ENCODE measurements at places on chromosomes 1 and 21.

GRCh38 chr1:89624314-89624713, 8.6 kb upstream of the LRRC8C start:
- no peak for DNase-seq

DNA sequence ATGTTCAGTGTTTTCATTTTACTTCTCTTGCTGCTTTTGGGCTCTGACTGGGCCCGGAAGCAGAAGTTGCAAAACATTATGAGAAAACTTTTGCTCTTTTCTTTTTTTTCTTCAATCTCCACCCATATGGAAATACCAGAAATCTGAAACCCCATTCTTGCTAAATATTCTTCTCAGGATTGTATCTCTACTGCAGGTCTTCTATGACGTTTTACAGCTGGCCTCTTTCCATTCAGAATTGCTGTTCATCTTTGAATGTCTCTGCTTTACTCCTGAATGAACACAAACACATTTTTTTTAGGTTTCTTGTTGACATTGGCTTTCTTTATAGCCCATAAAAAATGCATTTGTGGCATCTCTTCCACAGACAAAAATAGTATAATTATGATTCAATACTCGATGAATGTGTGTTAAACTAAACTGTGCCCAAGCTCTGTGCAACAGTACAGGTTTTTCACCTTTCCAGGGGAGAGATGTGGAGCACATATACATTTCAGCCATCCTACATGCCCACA, 18.8 kb downstream of the PTPRC start:
- peak; percentile 59 for DNase-seq

DNA sequence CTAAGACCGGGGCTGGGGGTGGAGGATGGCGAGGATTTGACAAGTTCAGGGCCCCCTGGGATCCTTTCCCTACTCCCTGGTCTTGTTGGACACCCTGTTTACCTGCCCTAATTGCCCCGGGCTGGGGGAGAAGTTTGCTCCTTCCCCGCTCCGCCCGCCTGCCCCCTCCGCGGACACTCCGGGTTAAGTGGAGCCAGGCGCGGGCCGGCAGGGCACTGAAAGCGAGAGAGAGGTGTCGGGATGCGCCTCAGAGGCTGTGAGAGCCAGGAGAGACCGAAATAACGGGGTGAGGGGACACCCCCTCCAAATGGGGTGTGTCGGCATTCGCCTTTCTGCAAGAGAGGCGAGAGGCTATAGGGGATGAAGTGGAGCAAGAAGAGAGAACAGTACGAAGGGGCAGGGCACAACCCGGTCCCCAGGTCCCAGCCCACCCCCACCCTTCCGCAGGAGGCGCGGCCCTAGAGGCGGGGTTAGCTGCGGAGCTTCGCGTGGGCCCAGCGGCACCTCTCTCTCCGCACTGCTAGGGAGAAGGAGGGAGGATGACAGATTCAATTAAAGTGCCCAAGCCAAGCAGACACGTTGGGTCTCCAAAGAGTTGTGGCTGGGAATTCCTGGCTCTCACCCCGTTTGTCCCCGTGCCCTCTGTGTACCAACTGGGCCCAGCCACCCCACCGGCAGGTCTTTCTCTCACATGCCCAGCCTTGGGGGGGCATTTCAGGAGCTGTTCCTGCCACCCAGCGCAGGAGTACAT, 3.8 kb downstream of the EFNA3 start:
- no peak for DNase-seq

DNA sequence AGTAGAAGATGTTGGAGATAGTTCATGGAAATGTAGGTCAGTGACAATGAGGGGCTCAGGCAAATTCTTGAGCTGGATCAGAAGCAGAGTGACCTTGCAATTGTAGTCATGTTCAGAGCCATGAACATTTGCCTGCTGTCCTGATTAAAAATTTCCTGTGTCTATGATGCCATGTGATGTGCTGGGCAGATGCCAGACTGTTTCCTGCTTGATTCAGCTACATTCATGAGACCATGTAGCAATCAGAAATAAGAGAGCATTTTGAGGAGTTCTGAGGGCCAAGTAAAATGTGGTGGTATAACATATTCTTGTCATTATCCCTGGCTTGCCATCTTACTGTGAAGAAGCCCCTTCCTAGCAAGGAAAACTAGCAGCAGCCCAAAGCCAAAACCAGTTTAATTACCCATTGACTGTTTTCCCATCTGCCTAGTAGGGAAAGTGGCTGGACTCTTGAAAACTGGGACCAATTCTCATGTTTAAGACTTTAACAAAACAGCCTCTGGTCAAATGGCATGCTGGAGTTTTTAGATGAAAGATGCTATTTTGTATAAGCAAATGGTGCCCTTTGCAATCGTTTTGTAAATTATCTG, 118.3 kb downstream of the NOS1AP start:
- no peak for DNase-seq

DNA sequence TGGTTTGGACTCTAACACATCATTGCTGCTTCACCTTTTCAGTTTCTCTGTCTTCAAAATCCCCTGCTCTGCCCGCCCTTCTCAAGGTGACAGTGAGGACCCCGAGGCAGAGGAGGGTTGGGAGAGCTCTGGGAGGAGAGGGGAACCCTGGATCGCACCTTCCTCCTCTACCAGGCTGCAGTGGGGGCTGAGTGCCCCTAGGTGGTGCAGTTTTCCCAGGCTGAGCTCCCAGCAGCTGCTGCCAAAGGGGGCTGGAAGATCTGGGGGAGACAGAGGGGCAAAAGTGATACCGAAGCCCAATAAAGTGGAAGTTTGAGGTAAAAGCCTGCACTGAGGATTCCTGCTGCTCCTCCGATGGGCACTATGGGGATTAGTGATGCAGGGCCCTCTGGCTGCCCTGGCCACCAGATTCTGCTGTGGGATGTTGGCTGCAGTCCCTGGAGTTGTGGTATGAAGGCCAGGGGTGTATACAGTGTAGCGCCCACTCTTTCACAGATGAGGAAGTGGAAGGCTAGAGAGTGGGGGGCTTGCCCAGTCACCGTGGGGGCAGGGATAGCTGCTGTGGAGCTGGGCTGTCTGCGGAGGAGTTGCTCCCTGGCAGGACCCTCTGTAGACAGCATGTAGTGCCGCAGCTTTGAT, 40.7 kb upstream of the SCMH1 start:
- DNase-seq = peak; percentile 69

- DNase-seq = no peak
These were observed 43.3 kb downstream of the SLC37A1 start for GRCh38 chr21:42556960-42557359.

DNA sequence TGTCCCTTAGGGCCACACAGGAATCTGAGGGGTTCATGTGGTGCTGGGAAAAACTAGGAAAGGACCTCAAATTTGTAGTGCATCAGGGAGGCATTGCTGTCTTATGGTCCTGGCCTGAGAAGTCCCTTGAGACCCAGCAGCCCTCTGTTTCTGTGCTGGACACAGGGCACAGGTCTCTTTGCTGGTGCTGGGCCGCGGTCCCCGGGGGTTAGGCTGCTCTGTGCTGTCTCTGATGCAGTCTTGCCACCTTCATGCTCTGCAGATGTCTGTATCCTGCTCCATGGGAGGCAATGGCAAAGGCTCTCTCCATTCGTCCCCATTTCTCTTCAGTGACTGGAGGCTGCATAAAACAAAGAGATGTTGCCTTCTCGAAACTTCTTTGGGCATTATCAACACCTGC, 13.0 kb downstream of the EDARADD start:
- no peak for DNase-seq

- DNase-seq = no peak
These were observed 50.1 kb downstream of the ZNF281 start for GRCh38 chr1:200359610-200360163.

GRCh38 chr1:214404154-214404553, 123.2 kb downstream of the SMYD2 start:
- no peak for DNase-seq

DNA sequence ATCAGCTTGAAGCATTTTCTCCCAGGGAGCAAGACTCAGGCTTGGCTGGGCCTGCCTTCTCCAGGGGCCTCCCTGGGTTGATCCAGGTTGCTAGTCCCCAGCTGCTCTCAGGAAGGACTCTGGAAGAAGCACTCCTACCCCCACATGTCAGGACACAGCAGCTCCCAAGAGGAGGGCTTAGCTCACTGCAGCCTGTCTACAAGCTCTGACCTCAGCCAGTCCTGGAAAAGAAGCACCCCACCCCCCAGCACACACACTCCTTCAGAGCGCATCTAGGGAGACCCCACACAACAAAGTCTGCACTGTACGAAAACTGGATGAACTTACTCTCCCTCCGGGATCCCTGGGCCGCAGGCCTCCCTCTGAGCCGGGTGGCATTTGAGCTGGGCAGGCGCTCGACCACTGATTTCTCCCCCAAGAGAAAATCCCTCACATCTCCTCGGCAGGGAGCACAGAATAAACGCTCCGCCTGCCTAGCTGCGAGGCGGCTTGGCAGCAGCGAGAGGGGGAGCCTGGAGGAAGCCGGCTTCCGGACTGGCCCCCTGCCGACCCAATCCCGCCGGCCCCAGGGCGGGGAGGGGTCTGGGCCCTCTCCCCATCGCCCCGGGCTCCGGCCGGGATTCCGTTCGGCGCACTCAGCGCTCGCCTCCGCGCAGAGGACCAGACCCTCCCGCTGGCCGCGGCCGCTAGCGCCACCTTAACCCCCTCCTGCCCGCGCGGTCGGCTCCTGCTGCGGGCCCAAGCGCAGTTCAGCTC, at the start of gene KCNA2:
Gene KCNA2, minus strand, starts transcription at position 458 of the 756 bp plus-strand sequence. CDS start 1,576 bp downstream, outside the sequence.
- peak; percentile 55 for DNase-seq

DNA sequence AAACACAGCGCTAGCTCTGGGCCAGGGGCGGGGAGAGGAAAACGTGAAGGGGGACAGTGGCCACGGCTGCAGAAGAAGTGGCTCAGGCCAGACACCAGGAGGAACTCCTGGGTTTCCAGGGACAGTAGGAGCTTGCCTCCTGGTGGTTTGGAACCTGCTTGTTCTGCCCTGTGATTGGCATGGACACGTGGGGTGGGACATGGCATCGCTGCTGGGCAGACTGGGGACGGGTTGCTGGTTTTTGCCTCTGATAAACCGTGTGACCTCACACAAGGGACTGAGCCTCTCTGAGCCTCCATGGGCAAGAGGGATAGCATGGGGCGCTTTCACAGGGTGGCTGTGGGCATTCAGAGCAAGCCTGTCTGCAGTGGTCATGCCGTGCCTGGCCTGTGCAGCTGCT, 7.5 kb upstream of the PLCH2 start:
- no peak for DNase-seq

DNA sequence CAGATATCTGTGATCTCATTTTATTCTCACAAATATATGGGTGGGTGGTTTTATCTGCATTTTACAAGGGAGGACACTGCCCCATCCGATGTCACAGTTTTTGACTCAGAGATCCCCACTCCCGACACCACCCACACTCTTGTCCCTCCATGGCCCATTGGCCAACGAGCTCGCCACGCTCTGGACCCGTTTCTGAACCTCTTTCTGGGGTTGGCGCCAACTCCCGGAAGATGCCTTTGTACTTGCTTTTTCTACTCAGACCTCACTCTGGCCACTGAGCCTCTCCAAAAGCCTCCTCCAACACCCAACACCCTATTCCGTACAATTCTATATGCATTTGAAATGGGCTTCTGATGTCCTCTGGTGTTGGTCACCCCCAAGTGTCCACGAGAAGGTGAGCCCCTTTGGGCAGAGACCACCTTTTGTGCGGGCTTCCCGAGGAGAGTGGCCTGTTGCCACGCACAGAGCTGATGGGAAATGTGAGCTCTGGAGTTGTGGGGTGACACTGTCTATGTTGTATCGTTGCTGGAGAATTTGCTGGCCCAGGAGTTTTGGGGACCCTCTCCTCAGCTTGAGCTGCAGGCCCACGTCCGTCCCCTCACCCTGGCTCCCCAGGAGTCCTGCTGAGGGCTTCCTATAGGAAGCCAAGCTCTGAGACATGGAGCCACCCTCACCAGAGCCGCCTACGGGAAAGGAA, 366.9 kb upstream of the VAMP3 start:
- DNase-seq = no peak

GRCh38 chr1:155977690-155978324, 540 bp downstream of the ARHGEF2 start:
- DNase-seq = peak; percentile 68

- DNase-seq = no peak
These were observed 64.3 kb downstream of the ANKRD13C start for GRCh38 chr1:70290218-70290617.

- DNase-seq = no peak
These were observed 78.6 kb downstream of the MORN1 start for GRCh38 chr1:2312515-2313301.

- peak; percentile 8 for DNase-seq
These were observed 29.1 kb downstream of the EVI5 start for GRCh38 chr1:92755541-92756461.

DNA sequence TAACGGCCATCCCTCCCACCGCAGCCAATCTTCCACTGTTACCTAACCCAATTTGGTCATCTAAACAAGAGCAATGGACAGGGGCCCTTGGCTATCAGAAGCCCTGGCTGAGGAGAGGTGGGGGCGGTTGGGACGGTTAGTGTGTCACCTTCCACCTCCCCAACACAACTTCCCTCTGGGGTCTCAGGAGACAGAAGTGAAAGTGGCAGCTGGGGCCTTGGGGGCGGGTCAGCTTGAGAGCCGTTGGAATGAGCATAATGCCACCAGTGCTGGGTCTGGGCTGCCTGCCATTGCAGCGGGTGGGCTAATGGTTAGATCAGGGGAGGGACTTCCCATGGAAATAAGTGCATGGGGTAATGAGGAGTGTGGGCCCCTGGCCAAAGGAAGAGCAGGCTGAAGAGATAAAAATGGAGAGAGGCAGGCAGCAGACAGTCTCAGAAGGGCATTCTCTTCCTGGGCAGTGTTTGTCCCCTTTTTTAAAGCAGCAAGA, 7.9 kb downstream of the MEF2D start:
- no peak for DNase-seq

DNA sequence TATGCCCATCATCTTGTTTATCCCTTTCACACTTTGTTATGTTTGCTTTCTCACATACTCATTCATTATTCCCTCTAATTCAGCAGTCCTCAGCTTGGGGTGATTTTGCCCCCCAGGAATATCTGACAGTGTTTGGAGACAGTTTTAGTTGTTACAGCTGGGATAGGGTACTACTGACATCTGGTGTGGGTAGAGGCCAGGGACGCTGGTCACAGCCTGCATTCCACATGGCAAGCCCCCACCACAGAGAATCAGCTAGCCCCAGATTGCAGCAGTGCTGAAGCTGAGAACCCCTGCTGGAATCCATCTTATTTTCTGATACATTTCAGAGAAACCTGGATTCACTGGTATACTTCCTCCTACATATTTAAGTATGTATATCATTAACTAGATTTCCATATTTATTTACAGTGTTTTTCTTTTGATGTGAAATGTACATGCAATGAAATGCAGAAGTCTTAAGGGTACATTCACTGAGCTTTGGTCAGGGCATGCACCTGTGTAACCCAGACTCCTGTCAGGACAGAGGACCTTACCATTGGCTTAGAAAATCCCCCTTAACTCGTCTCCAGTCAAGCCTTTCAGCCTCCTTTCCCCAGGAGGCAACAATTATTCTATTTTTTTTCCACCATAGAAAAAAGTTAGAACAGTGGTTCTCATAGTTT, 68.3 kb downstream of the KIF26B start:
- DNase-seq = no peak

- no peak for DNase-seq
These were observed 153.9 kb downstream of the PEX14 start for GRCh38 chr1:10628685-10629084.

- peak; percentile 96 for DNase-seq
These were observed at the start of gene UBQLN4 for GRCh38 chr1:156053768-156054499. Gene UBQLN4 (minus strand): TSS chr1:156053798. CDS start chr1:156053701, 97 bp downstream.

DNA sequence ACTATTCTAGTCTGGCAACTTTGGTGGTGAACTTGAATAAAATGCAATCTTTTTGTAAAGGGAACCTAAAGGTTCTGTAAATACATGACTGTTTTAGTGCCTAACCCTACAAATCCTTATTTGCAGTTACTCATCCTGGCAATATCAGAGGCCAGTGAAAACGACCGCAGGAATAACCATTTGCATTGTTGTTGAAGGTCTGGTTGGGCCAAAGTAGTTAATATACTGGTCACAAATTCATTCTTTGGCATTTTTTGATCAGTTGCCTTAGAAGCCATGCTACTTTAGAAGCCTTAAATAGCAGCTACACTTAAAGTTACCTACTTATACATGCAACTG, 93.7 kb downstream of the AHCTF1 start:
- DNase-seq = no peak
